Right atrium auricular region (tissue), 2 donors: ENCODE measurements at places on chromosomes 5 and 9. TPM values are rescaled to one million over a fixed set of nuclear protein-coding genes. Genes with fewer than 3 reads are reported as not detected.

DNA sequence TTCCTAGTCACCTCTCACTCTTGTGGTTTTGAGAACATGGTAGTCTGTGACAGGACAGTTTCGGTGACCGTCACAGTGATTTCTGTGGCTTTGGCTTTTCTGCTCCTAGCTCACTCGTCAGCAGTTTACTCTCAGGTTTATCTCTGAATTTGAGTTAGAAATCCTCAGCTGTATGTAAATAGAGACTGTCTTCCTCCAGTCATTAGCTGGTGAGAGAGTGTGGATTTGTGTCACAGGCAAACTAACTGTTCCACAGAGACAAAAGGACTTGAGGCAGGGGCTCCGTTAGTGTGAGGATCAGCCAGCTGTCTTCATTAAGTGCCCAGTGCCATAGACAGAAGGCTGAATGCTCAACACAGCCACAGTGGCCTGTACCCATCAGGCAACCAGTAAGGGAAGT is 131.4 kb downstream of the CD180 start:
- no peak for DNase-seq

- no peak for DNase-seq
These were observed 7.9 kb upstream of the OXCT1 start for GRCh38 chr5:41878173-41878572.

- no peak for DNase-seq
These were observed 13.8 kb downstream of the SGTB start for GRCh38 chr5:65708145-65708544.

DNA sequence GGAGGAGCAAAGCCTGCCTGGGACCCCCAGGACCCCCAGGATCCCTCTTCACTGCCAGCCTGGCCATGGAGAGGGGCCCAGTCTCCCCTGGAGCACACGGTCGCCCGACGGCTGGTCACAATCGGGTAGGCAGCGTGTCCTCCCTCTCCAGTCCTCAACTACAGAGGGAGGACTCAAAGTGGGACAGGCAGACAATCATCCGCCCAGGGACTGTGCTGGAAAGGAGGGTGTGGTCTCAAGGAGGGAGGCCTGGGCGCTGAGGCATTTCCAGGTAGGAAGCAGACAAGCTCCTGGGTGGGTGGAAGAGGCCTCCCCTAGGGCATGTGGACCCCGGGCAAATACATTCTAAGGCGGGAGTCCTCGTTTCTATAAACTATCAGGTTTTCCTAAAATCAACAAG is 93.2 kb upstream of the ADAMTS2 start:
- no peak for DNase-seq

DNA sequence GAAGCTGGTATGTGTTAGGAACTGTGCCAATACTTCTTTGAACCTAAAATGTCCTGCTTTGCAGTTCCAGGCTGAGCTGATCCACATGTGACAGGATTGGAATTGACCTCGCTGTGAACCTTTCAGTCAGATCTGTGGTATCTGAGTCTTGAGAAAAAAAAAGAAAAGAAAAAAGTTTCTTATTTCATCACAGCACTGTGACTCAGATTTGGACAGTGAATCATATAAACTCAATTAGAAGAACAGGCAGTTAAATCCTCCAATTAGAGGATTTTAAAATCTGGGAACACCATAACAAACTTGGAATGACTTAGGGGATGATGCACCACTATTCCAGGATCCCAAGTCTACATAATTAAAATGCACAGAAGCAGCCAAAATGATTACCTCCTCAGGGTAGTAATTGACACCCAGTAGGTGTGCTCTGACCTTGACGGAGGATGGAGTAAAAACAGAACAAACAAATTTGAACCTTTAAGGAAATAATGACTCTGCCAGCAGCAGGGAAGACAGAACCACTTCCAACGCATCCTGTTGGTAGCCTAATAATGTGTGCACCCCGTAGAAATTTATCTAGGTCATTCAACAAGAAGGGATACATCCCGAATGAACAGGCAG is 57.8 kb upstream of the RAI14 start:
- DNase-seq, result no peak

- DNase-seq, result no peak
These were observed 117.1 kb downstream of the CMYA5 start for GRCh38 chr5:79806741-79807140.

- DNase-seq, result no peak
These were observed 243.6 kb downstream of the PBX3 start for GRCh38 chr9:125990793-125991220.

DNA sequence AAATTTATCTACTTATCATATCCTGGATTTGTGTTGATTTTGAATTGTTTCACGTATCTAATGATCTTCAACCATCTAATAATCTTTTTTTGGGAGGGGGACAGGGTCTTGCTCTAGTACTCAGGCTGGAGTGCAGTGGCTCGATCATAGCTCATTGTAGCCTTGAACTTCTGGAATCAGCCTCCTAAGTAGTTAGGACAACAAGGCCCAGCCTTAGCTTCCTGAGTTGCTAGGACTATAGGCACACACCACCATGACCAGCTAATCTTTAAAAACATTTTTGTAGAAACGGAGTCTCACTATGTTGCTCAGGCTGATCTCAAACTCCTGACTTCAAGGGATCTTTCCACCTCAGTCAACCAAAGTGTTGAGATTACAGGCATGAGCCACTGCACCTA is 34.6 kb downstream of the MRPS27 start:
- DNase-seq, result no peak

DNA sequence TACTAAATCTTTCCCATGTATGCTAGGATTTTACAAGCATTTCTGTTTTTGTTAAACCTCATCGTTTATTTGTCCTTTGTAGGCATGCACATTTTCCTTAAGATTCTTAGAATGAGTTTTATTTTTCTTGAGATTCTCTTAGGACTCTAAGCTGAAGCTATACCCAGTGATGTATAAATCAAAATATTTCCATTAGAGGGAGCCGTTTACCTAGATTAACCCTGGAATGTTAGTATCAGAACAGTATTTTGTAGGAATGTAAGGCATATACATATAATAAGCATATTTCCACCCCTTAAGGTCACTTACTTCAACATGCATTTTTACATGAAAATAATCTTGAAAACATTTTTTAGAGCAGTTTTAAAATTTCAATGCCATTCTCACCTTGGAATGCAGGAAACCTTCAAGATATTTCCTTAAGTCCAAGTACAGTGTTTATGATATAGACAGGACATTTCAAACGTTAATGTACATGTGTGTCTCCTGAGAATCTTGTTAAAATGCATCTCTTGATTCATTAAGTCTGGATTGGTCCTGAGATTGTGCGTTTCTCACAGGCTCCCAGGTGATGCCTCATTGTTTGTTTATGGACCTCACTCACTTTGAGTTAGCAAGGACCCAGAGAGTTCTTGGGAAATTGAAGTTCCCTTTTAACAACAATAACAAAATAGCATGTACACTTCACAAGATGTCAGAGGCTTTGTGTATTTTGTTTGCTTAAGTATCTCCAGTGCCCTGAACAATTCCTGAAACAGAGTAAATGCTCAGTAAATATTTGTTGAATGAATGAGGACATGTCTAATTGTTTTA is 34.9 kb upstream of the FCHO2 start:
- DNase-seq, result no peak

- DNase-seq, result no peak
These were observed 48.6 kb downstream of the CARTPT start for GRCh38 chr5:71767661-71768060.

DNA sequence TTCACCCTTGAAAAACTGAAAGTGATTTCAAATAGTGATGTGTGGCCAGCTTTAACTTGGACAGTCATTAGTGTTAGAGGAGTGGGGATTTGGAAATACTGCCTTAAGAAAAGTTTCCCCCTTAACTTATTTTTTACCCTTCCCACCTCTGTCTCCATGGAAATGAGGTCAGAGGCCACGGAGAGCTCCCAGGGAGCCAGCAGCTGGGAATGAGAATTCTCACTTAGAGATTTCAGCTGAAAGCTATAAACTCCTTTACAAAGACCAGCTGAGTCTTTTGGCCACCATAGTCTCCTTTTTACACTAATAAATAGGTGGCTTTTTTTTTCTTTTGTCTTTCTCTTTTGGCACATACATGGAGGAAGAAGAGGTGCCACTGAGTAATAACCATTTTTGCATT is 45.7 kb upstream of the PIK3R1 start:
- DNase-seq, result no peak

- no peak for DNase-seq
These were observed 99.0 kb downstream of the ICE1 start for GRCh38 chr5:5521478-5521877.

DNA sequence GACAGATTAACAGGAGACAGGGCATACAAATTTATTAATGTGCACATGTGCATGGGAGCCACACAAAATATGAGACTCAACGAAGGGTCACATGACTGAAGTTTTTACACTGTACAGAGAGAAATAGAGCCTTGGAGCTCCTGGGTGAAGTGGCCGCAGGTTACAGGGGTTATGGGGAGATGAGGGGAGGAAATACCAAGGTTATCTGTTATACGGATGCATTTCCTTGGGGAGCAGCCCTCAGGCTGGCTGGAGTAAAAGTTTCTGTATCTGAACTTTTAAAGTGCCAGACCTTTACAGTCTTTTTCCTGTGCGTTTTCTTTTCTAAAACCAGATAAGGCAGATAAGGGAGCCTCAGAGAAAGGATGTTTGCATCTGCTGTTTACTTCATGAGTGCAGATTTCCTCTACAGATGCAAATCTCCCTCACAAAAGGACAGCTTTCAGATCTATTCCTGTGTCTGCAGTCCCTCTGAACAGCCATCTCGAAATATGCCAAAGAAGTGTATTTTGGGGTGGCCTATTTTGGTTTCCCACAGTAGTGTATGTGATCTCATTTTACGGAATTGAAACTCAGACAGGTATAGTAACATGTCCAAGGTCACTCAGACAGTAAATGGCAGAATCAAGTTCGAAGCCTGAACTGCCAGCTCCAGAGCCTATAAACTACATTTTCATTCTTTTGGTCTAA is 139.3 kb upstream of the FBXL17 start:
- no peak for DNase-seq

Gene NUTM2G
- not detected for total RNA-seq

Gene SHISAL2B
- total RNA-seq, result not detected
